Sciatic nerve (tissue), 2 donors: ENCODE measurements at places on chromosomes 7 and 10.
A peak's percentile ranks its signal among the peaks of the same experiment; 100 is the strongest.

DNA sequence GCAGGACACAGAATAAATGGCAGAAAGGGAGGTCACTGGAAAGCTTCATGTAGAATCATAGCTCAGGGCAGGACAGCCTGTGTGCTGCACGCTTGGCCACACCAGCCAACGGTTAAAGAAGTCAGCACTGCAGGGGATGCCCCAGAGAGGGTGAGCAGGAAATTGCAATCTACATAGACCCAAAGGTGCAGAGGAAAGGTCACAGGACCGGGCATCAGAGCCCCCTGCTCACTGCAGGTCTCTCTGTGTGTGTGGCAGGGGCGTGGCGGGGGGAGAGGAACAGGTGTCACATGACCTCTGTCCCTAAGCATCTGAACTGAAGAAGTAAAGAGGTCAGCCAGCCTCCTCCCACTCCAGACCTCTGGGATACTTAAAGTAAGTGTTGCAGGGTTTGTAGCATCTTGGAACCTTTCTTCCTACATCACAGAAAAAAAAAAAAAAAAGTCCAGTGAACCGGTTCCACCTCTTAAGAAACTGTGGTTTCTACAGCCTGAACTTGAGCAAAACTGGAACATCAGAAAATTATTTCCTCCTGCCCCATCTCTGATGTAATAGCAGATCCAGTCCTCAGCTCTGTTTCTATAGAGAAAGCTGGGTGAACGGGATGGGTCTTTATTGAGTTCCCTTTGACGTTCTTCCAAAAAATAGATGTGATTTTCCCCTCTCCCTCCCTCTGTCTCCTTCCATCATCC is 64.3 kb downstream of the RGS10 start:
- no peak for DNase-seq

DNA sequence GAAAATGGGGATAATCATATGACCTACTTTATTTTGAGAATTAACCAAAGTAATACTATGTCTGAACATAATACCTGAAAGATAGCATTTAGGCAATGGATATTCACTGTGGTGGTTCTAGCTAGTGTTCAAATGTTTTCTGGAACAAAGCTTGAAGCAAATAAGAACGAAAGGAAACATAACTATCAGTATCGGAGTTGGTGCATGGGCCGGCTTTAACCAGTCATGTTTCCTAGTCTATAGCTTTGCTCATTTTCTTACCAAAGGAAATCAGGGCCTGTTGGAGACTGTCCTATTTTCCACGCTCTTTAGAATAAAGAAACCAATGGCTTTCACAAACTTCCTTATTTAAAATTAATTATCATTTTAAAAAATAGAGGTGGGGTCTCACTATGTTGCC is 8.9 kb downstream of the IL2RA start:
- DNase-seq, result no peak

- no peak for DNase-seq
These were observed 272.4 kb downstream of the CREB5 start for GRCh38 chr7:28684650-28685241.

- no peak for DNase-seq
These were observed 44.5 kb downstream of the CSTF2T start for GRCh38 chr10:51654918-51655317.

GRCh38 chr10:85548034-85548433 is 818.6 kb downstream of the GRID1 start:
- DNase-seq, result no peak

GRCh38 chr10:77041636-77042258 is 595.9 kb downstream of the KCNMA1 start:
- no peak for DNase-seq

GRCh38 chr10:118708571-118708970 is 46.2 kb downstream of the CACUL1 start:
- no peak for DNase-seq

GRCh38 chr10:60611291-60611747 is 167.0 kb upstream of the CDK1 start:
- DNase-seq, result no peak

GRCh38 chr7:121562259-121562658 is 166.2 kb upstream of the FAM3C start:
- DNase-seq, result no peak

DNA sequence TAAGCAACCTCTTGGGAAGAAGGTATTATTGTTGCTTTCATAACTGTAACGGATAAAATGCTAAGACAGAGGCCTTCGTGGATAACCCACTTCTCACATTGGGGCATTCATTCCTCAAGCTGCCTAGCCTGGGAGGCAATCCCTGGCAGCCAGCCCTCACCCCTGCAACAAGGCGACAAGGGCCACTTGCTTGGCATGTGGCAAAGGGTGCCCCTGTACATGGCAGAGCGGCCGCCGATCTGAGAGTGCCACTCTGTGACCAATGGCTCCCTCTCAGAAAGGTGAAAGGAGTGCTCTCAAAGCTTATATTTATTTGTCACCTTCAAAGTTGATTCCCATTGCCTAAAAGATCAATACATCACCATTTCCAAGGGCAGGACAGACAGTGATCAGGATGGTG is 31.9 kb downstream of the EBF3 start:
- DNase-seq, result peak; percentile 53

DNA sequence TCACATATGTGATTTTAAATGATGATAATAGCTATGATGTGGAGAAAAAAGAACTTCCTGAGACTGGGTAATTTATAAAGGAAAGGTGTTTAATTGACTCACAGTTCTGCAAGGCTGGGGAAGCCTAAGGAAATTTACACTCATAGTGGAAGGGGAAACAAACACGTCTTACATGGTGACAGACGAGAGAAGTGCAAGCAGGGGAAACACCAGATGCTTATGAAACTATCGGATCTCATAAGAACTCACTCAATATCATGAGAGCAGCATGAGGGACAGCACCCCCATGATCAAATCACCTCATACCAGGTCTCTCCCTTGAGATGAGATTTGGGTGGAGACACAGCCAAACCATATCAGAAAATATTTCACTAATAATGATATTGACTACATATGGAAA is 4.1 kb upstream of the LIPN start:
- DNase-seq, result no peak

- DNase-seq, result no peak
These were observed at the start of gene PRF1 for GRCh38 chr10:70602665-70603448. Gene PRF1 (minus strand): TSS chr10:70602741. CDS start chr10:70600902, 1,839 bp downstream.

GRCh38 chr7:107506674-107507339 is 37.0 kb downstream of the GPR22 start:
- DNase-seq, result no peak

GRCh38 chr7:5179756-5180155 is 10.3 kb upstream of the WIPI2 start:
- no peak for DNase-seq

- DNase-seq, result no peak
These were observed 26.6 kb downstream of the CDNF start for GRCh38 chr10:14810969-14811953.

DNA sequence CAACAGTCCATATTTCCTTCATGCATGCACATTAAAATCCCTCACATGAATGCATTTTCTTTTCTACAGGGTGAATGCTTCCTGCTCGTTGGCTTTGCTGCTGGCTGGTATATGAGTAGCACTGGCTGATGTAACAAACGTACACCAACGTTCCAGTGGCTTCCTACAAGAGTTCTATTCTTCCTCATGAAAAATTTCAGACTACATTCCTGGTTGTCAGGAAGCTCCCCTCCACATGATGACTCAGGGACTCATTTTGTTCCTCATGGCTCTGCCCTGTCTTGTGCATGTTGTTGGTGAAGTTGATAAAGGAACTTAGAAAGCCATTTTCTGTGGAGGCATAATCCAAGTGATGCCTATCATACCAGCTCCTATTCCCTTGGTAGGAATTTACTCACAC is 470.7 kb upstream of the KLF6 start:
- DNase-seq, result no peak

DNA sequence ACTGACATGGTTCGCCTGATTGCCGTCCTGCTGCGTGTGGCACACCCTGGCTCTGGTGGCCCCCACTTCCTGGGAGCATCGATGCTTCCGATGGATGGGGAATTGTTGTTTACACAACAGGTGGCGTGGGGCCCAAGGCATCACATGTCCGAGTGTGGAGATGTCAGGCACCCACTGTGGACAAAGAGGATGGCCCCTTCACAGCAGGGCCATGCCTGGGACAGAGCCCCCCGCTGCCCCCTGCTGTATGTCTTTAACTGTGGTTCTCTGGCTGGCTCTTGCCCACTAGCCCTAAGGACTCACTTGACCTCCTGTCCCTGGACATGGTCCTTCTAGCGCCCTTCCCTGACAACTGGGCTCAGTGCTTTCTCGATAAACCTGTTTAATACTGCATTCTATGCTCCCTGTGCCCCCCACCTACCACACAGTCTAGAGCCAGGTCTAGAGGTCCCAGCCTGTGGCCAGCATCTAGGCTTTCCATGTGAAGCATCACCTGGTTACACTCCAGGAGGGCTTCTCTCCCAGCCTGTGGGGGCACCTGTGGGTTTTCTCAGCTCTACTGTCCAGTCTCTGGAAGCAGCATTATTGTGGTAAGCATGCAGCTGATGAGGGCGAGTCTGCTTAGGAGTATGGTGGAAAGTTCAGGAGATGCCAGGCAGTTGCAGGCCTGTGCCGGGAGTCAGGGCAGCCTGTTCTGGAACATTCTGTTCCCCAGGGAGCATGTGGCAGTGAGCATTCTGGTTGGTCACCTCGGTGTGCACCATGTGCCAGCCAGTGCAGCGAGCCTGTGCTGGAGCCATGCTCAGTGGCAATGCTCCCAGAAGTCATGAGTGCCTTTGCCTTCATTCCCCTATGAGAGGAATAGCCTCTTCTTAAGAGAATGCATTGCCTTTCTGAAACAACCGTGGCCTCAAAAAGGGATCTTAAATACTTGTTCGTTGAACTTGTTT is 10.4 kb downstream of the ADCY1 start:
- peak; percentile 45 for DNase-seq

- DNase-seq, result no peak
These were observed 106.2 kb downstream of the TFEC start for GRCh38 chr7:115924411-115924810.

GRCh38 chr10:87799860-87800259 is 18.2 kb downstream of the ATAD1 start:
- no peak for DNase-seq

DNA sequence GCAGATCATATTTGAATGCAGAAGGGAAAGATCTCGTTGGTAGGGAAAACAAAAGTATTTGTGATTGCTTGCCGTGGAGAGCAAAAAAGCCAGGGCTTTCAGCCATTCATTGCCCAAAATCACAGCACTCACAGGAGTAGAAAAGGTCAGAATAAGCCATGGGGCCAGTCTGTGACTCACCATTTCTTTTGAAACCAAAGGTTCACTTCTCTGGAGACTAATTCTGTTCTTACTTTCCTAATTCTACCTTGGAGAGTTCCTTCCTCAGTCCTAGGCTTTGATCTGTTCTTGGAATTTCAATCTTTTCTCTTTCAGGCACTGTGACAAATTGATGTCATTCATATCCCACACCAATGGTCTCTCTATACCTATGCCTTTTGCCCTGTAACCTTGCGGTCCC is 54.1 kb upstream of the FAM180A start:
- no peak for DNase-seq

- no peak for DNase-seq
These were observed 1.6 kb downstream of the SKAP2 start for GRCh38 chr7:26862834-26863233.

GRCh38 chr7:16939161-16939560 is 57.4 kb upstream of the AGR3 start:
- DNase-seq, result no peak

- peak; percentile 91 for DNase-seq
These were observed at the start of gene UBE2D4 for GRCh38 chr7:43925984-43926797. Gene UBE2D4 (plus strand): TSS chr7:43926436. CDS start chr7:43926533, 97 bp downstream.

- no peak for DNase-seq
These were observed 5.0 kb downstream of the GPER1 start for GRCh38 chr7:1092806-1093501.

- DNase-seq, result no peak
These were observed 9.2 kb downstream of the AGBL3 start for GRCh38 chr7:134995239-134996096.

GRCh38 chr7:7970531-7971307 is 2.1 kb downstream of the GLCCI1 start:
- DNase-seq, result no peak

DNA sequence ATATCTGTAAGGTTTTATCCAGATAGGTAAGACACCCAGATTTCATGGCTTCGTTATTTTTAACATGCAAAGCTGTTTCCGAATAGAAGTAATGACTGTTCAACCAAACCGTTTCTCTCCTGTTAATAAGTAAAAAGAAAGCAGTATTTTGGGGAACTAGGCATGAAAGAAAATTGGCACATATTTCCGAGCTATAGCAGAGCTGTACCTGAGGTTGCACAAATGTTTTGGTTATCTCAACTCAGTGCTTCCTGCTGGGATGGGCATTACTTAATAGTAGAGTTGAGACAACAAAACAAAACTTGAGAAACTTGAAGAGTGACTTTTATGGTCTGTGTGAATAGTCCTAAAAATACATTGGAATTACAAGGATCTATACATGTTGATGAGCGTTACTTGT is 564.3 kb upstream of the SORCS1 start:
- no peak for DNase-seq

DNA sequence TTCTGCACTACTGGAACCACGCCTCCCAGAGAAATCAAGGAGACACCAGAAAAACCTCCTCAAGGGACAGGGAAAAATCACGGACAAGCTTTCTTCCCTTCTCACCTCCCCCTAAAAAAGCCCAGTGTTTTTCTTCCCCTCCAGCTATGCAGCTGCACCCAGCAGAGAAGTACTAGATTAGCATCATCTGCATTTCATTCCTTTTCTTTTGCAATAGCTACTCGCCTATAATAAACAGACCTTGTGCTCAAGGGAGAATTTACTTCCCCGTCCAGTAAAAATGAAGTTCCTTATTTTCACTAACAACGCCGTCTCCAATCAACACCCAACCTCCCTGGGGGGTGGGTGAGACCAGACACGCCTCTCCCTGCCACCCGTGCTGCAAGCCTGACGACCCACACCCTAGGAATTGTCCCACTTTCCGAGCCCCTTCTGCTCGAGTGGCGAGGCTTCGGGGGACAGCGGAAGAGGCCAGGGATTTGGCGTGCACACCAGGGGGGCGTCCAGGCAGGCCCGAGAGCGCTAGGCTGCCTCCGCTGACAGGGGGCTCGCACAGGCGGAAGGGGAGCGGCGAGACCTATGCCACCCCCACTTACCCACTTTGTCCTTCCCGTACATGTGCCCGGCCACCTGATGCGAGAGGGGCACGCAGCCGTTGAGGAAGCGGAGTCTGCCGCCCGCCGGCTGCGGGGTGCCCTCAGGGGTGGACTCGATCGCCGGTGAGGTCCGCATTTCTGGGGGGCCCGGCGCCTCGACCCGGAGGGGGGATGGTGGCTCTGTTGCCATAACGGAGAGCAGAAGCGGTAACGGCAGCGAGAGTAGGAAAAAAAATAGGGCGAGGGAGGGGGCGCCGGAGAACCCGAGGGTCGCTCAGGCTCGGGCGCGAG is 625 bp downstream of the IPMK start:
- peak; percentile 70 for DNase-seq

DNA sequence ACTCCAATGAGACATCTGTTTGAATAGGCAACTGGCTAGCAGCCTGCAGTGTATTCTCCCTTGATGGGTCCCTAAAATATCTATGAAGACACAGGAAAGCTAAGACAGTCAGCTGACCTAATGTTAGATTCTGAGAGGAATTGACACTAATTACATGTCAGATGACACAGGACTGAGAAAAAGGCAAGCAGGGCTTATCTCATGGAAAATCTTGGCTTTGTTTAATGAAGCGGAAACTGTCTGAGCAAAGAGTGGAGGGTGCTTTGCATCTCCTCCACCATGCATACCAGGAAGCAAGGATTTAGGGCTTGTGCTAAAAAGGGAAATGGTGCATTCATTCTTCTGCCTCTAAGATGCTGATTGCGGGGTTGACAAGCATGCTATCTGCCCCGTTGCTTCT is 135.5 kb upstream of the GLI3 start:
- DNase-seq, result no peak

GRCh38 chr10:30553626-30554439 is 75.7 kb downstream of the LYZL2 start:
- DNase-seq, result peak; percentile 84

- DNase-seq, result no peak
These were observed 57.5 kb downstream of the COL17A1 start for GRCh38 chr10:104028146-104028545.
